ENCODE measurements at places on chromosomes 4 and X.

DNA sequence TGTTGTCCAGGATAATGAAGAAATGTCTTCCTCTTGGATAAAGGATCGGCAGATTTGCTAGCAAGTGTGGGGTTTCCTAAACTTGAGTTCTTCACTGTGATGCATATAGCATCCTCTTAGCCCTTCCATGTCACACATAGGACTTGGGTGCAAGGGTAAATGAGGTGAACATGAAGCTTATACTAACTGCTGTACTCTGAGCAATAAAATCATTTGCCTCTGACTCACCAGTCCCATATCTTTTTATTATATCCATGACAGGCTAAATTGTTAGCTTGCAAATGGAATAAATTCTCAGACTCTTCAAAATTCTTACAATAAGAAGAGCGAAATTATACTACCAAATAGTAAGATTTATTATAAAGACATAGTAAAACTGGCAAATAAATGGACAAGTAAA is 14.7 kb upstream of the TBC1D1 start:
- no peak for DNase-seq

DNA sequence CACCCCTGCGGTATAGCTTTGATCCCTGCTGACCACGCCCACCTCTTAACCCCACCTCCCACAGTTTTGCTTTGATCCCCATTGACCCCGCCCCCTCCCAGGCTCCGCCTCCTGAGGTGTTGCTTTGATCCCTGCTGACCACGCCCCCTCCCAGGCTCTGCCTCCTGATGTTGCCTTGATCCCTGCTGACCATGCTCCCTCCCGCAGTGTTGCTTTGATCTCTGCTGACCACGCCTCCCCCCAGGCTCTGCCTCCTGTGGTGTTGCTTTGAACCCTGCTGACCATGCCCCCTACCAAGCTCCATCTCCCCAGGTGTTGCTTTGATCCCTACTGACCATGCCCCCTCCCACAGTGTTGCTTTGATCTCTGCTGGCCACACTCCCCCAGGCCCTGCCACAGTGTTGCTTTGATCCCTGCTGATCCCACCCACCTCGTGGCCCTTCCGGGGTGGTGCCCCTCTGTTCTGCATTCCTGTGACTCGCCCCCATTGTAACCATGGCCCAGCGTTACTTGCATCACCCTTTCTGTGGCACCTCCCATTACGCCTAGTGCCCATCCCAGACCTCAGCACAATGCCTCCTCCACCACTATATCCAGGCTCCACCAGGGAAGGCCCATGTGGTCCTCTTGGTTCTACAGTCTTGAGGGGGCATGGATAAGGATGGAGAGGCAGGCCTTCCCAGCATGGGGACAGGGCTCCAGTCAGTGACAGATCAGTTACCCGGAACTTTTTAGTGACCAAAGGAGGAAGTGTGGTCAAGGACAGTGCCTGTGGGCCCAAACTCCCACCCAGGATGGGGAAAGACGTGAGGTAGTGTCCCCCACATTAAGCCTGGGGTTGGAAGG is 70.8 kb downstream of the ADRA2C start:
- no peak for DNase-seq

GRCh38 chrX:66016905-66017658 is 22.8 kb downstream of the VSIG4 start:
- no peak for DNase-seq

DNA sequence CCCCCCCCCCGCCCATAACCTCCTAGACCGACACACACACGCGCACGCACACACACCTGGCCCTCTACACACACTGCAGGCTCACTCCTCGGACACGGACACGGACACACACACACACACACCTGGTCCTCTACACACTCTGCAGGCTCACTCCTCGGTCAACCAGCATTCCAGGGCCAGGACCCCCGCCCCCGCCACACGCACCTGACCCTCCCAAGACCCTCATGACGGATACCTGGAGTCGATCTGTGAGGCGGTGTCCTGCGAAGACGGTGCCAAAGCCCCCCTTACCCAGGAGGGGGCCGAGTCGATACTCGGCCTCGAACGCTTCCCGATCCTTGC is 552 bp downstream of the PIM2 start:
- peak; percentile 27 for DNase-seq

- peak; percentile 52 for DNase-seq
These were observed 658 bp downstream of the KDM6A start for GRCh38 chrX:44873415-44874276.

DNA sequence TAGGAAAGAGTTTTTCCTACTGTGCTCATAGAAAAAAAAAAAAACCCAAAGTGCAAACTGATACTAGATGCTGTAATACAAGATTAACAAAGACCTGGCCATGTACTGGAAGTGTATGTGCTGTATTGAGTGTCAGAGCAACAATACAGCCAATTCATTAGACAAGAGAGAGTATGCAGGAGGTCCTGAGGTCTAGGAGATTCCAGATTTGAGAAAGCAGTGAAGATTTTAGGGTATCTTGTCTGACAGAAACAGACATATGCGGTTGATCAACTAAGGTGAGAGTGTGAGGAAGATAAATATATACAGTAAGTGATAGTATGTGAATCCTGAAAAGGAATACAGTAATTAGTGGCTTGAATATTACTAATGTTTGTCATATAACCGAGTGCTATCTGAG is 3.0 kb downstream of the GPR174 start:
- peak; percentile 40 for DNase-seq
